ENCODE measurements at places on chromosomes 11 and 22. TPM values are rescaled to one million over a fixed set of nuclear protein-coding genes. Genes with fewer than 3 reads are reported as not detected.

- no peaks in the 10 kb centered on the region for H3K36me3 ChIP-seq
- H3K27me3 ChIP-seq, result no peaks in the 10 kb centered on the region
- H3K4me3 ChIP-seq, result no peak overlapping the region
- DNase-seq, result peak; percentile 72
Measured at GRCh38 chr11:123475469-123475868, 45.4 kb downstream of the GRAMD1B start.

DNA sequence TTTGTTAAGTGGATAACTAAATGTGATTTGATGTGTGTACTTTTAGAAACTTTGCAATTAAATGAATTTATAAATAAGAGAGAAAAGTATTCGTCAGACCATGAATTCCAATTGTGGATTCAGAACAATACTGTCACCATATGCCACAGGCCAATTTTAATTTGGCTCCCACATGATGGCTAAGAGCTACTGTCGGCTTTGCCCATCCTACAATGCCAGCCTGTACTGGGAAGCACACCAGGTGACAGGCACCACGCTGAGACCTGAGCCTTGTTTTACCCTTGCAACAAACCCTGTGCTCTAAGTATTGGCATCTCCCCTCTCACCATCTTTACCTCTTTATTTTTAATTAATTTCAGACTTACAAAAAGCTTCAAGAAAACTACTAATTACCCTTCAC is 14.0 kb downstream of the RAB30 start:
- no peaks in the 10 kb centered on the region for H3K36me3 ChIP-seq
- no peak overlapping the region for H3K4me3 ChIP-seq
- no peak for DNase-seq
- no peak overlapping the region for H3K27ac ChIP-seq

Gene CCDC81
- total RNA-seq, result not detected

- H3K27me3 ChIP-seq, result no peaks in the 10 kb centered on the region
- H3K4me3 ChIP-seq, result no peak overlapping the region
- H3K4me1 ChIP-seq, result no peaks in the 10 kb centered on the region
- DNase-seq, result no peak
Measured at GRCh38 chr11:104873252-104873651, 25.0 kb downstream of the CASP12 start.

DNA sequence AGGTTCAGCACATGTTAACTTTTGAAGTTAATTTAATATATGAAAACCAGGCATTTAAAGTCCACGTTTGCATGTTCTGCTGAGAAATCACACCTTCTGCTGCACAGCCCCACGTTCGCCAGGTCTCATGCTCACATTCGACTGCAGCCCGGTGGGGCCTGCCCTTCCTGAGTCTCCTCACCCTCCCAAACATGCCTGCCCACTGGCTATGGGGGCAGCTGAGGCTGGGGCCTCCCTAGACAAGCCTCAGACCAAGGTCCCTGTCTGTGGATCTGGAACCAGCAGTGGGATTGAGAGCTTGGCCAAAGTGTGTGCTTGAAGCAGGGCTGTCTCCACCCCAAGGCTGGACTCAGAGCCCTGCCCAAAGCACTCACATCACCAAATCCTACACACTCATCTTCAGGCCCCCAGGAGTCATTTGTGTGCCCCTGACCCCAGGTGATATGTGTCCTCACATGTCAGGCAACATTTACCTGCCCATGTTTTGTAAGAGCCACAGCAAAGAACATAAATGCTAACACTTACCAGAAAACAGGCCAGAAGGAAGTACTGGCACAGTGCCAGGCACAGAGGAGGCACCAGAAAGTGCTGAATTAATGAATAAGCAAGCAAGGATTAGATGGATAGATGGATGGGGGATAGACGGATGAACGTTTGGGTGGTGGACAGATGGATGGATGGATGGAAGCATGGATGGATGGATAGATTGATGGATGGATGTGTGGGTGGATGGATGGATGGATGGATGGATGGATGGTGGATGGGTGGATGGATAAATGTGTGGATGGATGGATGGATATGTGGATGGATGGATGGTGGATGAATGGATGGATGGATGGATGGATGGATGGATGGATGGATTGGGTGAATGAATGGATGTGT is 9.4 kb upstream of the FADD start:
- H3K27me3 ChIP-seq, result no peaks in the 10 kb centered on the region
- no peaks in the 10 kb centered on the region for H3K36me3 ChIP-seq
- no peak overlapping the region for H3K4me3 ChIP-seq
- H3K27ac ChIP-seq, result no peak overlapping the region

DNA sequence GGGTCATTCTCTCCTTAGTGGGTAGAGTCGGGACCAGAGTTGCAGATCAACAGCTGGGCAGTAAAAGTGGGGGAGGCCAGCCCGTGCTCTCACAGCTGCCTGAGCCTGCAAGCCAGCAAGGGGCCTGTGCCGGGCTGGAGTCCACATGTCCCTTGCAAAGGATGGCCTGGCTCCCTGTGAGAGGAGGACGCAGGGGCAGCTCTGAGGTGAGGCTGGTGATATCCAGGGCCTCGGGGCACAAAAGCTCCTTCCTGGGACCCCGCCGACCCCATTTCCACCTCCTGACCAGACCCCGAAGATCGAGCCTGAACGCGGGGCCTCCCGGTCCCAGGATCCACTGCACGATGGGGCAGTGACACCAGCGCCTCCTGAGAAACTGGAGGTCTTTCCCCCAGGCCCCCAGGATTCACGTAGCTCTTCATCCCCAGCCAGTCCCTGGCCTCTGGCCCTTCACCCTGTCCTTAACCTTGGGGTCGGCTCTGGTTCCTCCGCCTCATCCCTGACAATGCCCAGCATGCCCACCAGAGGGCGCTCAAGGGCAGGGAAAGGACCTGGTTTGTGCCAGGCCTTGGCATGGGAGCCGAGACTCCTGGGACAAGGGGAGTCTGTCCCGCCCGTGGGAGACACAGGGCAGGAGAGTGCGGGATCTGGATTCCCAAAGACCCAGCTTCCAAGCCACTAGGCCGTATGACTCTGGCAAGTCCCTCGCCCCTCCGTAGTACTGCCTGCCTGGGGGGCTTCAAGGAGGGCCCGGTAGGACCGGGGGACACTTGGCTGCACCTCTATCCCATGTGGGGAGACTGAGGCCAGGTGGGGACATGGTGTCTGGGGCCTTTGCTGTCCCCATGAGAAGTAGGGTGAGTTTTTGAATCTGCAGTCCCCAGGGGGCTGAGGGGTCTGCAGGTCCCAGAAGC is 17.8 kb upstream of the WNT7B start:
- no peak overlapping the region for H3K27ac ChIP-seq
- peaks cover 17% of the 10 kb centered on the region for H3K4me1 ChIP-seq
- no peaks in the 10 kb centered on the region for H3K27me3 ChIP-seq
- H3K36me3 ChIP-seq, result no peaks in the 10 kb centered on the region
- H3K4me3 ChIP-seq, result no peak overlapping the region

Gene TIMM8B
- total RNA-seq, result 210 TPM

- peaks cover 2% of the 10 kb centered on the region for H3K4me1 ChIP-seq
- no peak for DNase-seq
- peaks cover 57% of the 10 kb centered on the region for H3K27me3 ChIP-seq
- H3K36me3 ChIP-seq, result no peaks in the 10 kb centered on the region
- H3K27ac ChIP-seq, result no peak overlapping the region
Measured at GRCh38 chr11:75148436-75148983, 2.4 kb upstream of the SLCO2B1 start.

DNA sequence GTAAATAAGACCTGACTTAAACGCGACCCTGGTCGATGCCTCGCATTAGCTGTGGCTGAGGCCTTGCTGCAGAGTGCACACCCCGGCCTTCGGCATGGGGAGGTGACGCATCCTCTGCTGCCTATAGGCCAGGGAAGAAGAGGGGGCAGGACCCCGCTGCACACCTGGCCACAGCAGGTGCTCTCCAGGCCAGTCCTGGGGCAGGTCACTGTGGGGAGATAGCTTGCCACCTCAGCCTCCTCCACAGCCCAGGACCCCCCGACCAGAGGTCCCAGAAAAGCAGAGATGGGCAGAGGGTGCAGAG is 12.7 kb downstream of the LRFN4 start:
- no peak overlapping the region for H3K27ac ChIP-seq
- no peak for DNase-seq
- H3K4me1 ChIP-seq, result peaks cover 7% of the 10 kb centered on the region
- H3K36me3 ChIP-seq, result no peaks in the 10 kb centered on the region

Gene IGLL1
- total RNA-seq, result not detected
